ENCODE measurements at places on chromosomes 7 and 10. TPM values are rescaled to one million over a fixed set of nuclear protein-coding genes. Genes with fewer than 3 reads are reported as not detected.

- no peak for DNase-seq
Measured at GRCh38 chr7:92644406-92645113, 54.4 kb upstream of the FAM133B start.

DNA sequence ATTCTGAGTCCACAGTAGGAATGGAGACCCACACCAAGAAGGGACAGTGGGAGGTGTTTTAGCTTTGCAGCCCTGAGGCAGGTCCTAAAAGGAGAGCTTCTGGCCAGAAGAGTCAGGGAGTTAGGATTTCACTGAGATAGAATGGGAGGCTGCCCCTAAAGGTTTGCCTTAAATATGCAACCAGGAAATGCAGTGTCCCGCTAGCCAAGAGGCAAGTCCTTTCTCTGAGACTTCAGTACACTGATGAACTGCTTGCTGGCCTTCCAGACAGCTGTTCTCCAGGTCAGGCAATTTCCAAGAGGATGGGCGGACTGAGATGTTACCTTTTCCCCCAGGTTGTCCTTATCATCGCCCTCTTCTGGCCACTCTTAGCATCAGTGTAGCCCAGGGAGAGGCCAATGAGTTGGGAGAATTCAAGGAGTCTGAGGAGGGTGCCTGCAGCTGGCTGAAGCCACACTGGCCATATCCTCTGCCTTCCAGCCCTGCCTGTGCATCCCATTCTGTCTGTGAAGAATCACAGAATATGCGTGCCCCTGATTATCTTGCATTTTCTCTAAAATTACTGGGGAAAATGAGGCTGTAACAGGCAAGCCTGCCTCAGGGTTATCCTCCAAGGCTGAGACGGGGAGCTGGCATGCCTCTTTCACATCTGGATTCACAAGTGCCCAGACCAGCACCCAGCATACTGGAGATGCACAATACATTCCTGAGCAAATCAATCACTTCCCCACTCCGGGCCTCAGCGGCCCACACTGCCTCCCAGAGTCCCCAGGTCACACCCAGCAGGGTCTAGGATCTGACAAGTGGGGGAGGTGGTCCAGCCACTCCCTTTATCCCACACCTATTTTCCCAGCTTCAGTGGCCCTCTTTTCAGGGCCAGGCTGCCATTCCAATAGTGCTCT lies 2.4 kb downstream of the TLL2 start:
- peak; percentile 27 for DNase-seq

GRCh38 chr7:107355616-107356015 lies 114.2 kb upstream of the GPR22 start:
- DNase-seq, result no peak

DNA sequence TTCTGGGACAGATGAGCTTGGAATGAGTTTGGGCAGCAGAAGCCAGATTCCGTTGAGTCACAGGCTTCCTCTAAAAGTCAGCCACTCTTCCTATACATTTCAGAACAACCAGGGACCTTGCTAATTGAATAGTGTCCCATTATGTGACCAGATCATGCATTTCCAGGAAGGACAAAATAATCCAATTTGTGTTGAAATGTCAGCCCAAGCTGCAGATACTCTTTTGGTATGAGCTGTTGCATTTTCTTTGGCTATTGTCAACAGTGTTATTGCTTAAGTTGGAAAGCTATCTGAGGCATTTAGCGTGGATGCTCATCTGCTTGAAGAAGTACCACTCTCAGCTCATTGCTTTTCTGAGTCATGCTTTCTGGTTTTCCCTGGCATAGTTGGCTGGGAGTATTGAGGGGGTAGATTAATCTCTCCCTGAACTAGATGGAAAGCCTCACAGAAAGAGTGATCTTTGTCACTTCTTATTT lies 223.7 kb upstream of the HABP2 start:
- peak; percentile 63 for DNase-seq

- no peak for DNase-seq
Measured at GRCh38 chr10:13743101-13743693, 156.4 kb downstream of the PRPF18 start.

DNA sequence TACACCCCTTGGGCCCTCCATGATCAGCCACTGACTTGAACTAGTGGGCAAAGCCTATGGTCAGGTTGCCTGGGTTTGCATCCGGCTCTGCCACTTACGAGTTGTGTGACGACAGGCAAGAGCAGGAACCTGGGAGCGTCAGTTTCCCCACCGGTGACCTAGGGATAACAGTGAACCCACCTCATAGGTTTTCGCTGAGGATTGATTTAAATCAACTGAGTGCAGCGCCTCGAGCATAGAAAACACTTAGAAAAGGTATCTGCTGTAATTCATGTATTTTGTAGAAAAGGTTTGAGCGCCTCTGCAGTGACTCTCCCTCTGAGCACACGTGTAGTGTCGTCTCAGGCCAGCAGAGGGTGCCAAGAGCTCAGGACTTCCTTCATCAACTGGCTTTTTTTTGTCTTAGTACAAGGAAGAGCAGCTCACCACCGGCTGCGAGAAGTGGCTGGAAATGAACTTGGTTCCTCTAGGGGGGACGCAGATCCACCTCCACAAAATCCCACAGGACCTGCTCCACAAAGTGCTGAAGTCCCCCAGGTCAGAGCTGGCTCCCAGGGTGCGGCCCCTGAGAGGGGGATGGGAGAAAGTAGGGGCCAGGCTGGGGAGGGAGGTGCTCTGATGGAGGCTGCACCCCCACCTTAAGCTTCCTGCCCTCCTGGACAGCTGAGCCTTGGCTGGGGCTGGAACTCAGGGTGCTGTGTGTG lies 27.7 kb downstream of the BTBD16 start:
- peak; percentile 49 for DNase-seq

DNA sequence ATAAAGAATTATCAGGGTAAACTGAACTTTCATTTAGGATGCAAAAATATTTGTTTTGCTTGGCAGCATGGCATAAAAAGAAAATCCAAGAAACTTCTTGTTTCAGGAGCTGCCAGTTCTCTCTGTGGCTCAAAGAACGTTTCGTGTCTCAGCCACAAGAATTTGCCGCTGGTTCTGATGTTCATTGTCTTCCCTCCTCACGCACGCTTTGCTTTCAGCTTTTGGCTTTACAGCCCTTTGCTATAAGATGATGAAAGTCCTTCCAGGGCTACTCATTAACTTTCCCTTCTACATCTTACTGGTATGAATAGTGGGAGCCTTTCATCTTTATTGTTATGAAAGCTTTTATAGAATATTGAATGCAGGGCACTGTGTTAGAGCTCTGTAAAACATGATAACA lies 124.7 kb downstream of the BICC1 start:
- DNase-seq, result peak; percentile 71

GRCh38 chr7:94237417-94237816 lies 157.3 kb upstream of the COL1A2 start:
- no peak for DNase-seq

DNA sequence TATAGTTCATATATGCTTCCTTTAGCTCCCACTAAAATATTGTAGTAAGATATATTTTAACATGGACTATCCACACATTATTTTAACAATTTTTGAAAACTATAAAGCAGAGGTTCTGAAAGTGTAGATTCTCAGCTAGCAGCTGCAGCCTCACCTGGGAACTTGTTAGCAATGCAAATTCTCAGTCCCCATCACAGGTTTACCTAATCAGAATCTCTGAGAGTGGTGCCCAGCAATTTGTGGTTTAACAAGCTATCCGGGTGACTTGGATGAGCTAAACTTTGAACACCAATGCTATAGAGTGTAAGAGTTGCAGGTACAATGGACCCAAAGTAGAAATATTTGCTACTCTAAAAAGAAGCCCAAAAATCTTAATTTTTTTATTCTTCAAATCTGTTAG lies 99.8 kb upstream of the MDFIC start:
- no peak for DNase-seq

DNA sequence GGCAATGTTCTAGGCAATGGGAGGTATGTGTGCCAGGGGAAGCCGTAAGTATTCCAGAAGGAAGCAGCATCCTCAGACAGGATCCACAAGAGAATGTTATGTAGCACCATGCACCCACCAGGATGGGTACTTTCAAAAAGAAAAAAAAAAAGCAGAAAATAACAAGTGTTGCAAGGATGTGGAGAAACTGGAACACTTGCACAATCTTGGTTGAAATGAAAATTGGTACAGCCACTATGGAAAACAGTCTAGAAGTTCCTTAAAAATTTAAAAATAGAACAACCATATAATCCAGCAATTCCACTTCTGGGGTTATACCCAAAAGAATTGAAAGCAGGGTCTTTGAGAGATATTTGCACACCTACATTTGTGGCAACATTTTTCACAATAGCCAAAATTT lies 20.2 kb downstream of the C10orf71 start:
- no peak for DNase-seq

DNA sequence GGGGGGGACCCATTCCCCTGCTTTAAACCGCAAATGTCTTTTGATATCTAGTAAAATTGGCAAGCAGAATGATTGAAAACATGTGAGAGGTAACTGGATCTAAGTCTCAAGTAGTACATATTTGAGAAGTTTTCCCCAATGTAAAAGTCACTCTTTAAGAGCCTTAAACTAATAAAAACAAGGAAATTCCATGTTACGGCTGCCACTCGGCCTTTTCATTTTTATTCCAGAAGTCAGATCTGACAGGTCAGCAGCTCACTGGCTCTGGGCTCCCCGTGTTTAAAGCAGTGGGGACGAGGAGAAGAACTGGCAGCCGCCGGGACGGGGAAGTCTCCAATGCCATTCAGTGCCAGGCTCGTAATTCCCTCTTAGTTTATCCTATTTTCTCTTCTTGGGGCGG lies 80.7 kb downstream of the CUX1 start:
- DNase-seq, result no peak

DNA sequence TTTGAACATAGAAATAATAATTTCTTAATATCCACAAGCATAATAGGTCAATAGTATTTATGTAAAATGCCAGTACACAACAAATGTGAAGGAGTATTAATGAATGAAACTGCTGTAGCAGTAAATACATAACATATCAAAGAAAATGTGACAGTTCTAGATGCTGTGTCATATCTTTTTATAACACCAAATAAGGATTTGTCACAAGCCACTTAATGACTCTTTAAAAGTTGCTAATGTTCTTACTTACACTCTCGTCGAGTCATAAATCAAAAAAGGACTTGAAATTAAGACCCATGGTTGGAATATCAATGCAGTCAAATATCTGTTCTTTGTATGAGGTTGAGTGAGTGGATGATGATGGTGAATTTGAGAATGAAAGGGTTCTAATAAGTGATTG lies 96.6 kb downstream of the CELF2 start:
- no peak for DNase-seq

- no peak for DNase-seq
Measured at GRCh38 chr10:119138346-119139306, 26.9 kb downstream of the SFXN4 start.

The CCT6A gene
- 698 TPM for total RNA-seq

The CAV1 gene
- total RNA-seq, result 342 TPM

The IGFBP1 gene
- total RNA-seq, result not detected

The CCL26 gene
- total RNA-seq, result 22.3 TPM
